ENCODE measurements at places on chromosomes 5 and 9. TPM values are rescaled to one million over a fixed set of nuclear protein-coding genes. Genes with fewer than 3 reads are reported as not detected.

The SLC6A19 gene
- total RNA-seq = not detected

- DNase-seq = no peak
Measured at GRCh38 chr5:146345240-146345577, 6.6 kb downstream of the POU4F3 start.

DNA sequence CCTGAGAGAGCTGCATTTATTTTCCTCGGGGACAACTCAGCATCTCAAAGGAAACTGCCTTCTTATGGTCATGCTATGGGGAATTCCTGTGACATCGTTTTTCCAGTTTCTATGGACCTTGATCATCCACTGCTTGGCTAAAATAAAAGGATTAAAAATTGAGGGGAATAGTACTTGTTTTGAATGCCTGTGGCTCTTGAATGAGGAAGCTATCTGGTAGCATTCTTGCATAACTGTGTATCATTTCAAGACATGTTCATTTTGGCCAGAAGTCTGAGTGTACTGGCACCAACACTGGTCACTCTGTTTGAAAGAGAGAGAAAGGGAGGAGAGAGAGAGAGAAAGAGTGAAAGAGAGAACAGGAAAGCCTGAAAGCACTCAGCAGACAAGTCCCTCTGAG, 116.7 kb downstream of the DOCK2 start:
- DNase-seq = peak; percentile 78

GRCh38 chr5:154829589-154830218, 20.7 kb downstream of the FAXDC2 start:
- DNase-seq = no peak

The ANKRD33B gene
- total RNA-seq = 8.3 TPM
